Kidney glomerular epithelial cell (primary cell): ENCODE measurements at places on chromosomes 12 and 14.
A peak's percentile ranks its signal among the peaks of the same experiment; 100 is the strongest.

DNA sequence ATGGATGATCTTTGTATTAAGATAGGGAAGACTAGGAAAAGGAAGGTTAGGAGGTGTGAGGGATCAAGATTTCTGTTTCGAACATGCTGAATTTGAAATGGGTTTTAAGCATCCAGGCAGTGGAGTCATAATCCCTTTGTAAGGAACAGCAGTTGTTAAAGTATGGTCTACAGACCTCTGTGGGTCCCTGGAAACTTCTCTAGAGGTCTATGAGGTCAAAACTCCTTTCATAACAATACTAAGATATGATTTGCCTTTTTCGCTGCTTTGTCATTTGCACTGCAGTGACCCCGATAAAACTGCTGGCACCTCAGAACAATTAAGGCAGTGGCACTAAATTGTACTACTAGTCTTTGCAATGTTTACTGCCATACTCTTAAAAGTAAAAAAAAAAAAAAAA, 1.5 kb downstream of the RAD51AP1 start:
- DNase-seq = no peak

DNA sequence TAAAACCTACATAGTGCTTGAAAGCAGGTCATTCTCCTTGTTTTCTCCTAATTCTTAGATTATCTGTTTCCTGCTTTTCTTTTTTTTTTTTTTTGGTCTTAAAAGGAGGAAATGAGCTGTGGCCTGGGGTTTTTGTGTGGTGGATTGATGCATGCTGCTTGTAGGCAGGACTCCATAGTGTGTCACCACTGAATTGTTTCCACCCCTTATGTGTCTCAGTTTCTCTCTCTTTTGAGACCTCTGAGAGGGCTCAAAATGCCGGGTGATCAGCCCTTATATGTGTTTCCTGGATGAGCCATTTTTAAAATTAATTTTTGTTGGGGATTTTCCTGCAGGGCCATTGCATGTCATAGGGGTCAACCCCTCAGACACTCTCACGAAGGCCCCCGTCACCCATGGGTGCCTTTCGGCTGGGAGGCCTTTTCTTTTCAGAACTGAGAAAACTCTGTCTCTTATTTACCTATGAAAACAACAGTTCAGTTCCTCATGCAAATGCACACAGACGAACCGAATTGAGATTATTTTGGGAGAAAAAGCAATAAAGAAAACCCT, 32.0 kb upstream of the LRRK2 start:
- DNase-seq = no peak

- peak; percentile 87 for DNase-seq
These were observed 754 bp downstream of the KRT18 start for GRCh38 chr12:52949413-52950331.

DNA sequence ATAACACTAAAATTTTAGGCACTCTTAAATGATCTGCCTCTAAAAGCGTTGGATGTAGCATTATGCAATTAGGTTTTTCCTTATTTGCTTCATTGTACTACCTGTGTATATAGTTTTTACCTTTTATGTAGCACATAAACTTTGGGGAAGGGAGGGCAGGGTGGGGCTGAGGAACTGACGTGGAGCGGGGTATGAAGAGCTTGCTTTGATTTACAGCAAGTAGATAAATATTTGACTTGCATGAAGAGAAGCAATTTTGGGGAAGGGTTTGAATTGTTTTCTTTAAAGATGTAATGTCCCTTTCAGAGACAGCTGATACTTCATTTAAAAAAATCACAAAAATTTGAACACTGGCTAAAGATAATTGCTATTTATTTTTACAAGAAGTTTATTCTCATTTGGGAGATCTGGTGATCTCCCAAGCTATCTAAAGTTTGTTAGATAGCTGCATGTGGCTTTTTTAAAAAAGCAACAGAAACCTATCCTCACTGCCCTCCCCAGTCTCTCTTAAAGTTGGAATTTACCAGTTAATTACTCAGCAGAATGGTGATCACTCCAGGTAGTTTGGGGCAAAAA, 4.1 kb downstream of the CDKN1B start:
- DNase-seq = no peak

GRCh38 chr12:87931812-87932211, 97.4 kb downstream of the C12orf50 start:
- DNase-seq = no peak

- no peak for DNase-seq
These were observed 448.3 kb downstream of the PCNX1 start for GRCh38 chr14:71355324-71356201.
